T-helper 2 cell treated with Interferon-gamma antibody and Interleukin-4, amounts not matched to agents 100 ng/mL and 5 ng/mL, for 36 hours (primary cell): ENCODE measurements at places on chromosomes 11 and 22. TPM values are rescaled to one million over a fixed set of nuclear protein-coding genes. Genes with fewer than 3 reads are reported as not detected.

Gene APOL1
- total RNA-seq: 56.8 and 62.5 TPM in 2 replicates

Gene PLAAT5
- total RNA-seq: not detected in 2 replicates

Gene OR5T1
- not detected in 2 replicates for total RNA-seq

Gene EXT2
- total RNA-seq: 27.5 and 31.2 TPM in 2 replicates

Gene ASPHD2
- total RNA-seq: 13.7 and 14.1 TPM in 2 replicates

Gene NEFH
- total RNA-seq: 3.9 and 4.5 TPM in 2 replicates

Gene OR5B21
- 0.82 and 1.1 TPM in 2 replicates for total RNA-seq

Gene MPEG1
- 0.05 TPM in 1 of 2 replicates, not detected in the other for total RNA-seq

Gene MAP6
- 0.14 and 0.43 TPM in 2 replicates for total RNA-seq

Gene BTG4
- not detected in 2 replicates for total RNA-seq

Gene OR6A2
- total RNA-seq: 0.23 TPM in 2 replicates

Gene KCNQ1OT1
- 0.48 TPM in 2 replicates for total RNA-seq

Gene ZNF214
- total RNA-seq: not detected in 2 replicates

Gene CHEK1
- total RNA-seq: 94.4 and 98.8 TPM in 2 replicates

Gene OR51I1
- total RNA-seq: not detected in 2 replicates

Gene HPX
- total RNA-seq: 0.18 and 0.36 TPM in 2 replicates

Gene MS4A8
- not detected in 2 replicates for total RNA-seq

Gene PARVB
- 48.5 and 52.7 TPM in 2 replicates for total RNA-seq

Gene SLC7A4
- total RNA-seq: not detected in 2 replicates
